ENCODE measurements at places on chromosomes 13 and 19.

DNA sequence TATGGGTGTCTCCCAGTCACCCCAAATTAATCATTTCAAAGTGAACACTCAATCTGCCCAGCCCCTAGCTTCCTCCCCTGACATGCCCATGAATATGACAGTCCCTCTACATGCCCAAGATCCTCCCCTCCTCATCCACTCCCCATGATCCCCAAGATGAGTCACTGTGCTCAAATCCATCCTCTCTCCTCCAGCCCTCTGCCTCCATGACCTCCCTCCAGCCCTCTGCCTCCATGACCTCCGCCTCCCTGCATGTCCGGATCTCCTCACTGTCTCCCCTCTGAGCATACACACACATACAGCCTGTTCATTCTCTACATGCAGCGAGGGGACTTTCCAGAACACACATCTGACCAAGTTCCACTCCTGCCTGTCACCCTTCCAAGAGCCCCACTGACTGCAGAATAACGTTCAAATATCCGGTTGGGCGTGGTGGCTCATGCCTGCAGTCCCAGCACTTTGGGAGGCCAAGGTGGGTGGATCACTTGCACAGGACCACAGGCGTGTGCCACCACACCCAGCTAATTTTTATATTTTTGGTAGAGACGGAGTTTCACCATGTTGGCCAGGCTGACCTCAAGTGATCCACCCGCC is 18.4 kb upstream of the FEM1A start:
- DNase-seq = no peak

DNA sequence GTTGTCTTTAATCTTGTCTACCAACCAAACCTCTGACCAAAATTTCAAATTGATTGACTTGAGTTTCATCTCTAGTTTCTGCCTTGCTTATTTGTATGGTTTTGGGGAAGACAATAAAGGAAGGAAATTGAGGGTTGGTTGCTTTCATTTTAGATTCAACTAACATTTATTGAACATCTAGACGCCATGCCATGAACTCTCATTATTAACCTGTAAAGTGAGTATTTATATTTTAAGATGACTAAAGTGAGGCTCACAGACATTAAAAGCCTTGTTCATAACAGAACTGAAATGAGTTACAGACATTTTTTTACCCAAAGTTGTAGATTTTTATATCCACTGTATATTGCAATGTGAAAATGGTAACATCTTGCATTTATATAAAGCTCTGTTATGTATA is 239.3 kb downstream of the LMO7 start:
- DNase-seq = no peak

DNA sequence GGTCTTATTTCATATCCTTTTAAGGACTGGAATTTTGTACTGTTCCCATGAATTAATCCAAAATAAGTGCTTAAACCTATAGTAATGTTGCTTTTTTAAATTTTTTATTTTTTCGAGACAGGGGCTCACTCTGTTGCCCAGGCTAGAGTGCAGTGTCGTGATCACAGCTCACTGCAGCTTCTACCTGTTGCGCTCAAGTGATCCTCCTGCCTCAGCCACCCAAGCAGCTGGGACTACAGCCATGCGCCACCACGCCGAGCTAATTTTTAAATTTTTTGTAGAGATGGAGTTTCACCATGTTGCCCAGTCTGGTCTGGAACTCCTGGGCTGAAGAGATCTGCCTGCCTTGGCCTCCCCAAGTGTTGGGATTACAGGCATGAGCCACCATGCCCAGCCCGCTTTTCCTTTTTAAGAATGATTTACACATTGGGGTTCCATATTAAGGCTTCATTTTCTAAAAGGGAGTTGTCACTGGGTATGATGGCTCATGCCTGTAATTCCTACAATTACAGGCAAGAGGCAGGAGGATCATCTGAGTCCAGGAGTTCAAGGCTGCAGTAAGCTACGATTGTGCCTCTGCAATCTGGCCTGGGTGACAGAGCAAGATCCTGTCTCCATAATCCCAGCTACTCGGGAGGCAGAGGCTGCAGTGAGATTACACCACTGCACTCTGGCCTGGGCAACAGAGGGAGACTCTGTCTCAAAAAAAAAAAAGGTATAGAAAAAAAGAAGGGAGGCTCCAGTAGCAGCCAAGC is 28.3 kb upstream of the AKT2 start:
- DNase-seq = no peak

DNA sequence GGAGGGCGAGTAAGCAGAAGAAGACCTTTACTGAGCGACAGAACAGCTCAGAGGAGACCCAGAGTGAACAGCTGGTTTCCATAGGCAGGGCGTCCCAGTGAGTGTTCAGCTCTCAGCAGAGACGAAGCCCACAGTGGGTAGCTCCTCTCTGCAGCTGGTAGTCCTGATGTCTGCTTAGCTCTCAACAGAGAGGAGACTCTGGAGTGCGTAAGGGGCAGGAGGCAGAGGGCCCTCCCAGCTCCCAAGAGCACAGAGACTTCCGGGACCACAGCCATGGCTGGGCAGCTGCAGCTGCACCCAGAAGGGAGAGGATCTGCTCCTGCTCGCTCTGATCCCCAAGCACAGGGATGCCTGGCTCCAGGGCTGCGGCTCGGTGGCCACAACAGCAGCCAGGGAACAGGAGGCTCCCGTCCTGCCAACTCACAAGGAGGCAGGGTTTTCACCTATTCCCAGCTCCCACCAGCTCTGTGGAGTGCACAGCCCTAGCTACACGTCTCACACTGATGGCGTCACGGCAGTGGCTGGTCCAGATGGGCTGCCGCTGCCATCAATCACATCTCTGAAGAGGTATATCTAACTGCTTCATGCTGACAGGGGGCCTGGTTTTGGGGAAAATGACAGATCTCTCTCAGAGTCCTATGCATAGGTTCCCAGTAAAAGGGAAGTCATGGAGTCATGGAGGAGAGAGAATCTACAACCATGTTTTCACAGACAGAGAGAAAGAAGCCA is 2660.1 kb upstream of the PCDH20 start:
- no peak for DNase-seq

DNA sequence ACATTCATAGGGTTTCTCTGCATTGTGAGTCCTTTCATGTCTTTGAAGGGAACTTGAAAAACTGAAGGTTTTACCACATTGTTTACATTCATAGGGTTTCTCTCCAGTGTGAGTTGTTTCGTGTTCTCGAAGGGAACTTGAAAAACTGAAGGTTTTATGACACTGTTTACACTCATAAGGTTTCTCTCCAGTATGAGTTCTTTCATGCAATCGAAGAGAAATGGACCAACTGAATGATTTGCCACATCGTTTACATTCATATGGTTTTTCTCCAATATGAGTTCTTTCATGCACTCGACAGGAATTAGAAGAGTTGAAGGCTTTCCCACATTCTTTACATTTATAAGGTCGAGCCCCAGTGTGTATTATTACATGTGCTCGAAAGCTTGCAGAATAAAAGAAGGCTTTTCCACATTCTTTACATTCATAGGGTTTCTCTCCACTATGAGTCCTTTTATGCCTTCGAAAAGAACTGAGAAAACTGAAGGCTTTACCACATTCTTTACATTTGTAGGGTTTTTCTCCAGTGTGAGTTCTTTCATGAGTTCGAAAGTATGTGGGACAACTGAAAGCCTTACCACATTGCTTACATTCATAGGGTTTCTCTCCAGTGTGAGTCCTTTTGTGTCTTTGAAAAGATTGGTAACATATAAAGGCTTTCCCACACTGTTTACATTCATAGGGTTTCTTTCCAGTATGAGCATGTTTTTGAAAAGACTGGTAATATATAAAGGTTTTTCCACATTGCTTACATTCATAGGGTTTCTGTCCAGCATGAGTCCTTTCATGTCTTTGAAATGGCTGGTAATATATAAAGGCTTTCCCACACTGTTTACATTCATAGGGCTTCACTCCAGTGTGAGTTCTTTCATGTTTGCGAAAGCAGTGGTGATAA is 20.7 kb downstream of the ZNF14 start:
- no peak for DNase-seq

DNA sequence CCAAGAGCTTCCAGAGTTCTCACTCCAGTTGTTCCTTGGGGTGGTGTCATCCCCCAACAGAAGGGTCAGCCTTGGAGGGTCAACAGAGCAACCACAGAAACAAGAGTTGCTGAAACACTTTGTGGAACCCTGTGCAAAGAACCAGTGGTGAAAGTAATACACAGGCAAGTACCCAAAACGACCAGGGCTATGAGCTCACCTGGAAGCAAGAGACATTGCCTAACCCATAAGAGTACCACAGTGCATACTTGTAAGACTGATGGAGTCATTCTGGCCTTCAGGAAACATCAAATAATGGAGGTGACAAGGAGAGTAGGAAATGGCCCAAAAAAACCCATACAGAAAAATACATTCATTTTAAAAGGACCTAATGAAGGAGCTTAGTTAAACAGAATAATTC is 184.3 kb upstream of the TSC22D1 start:
- no peak for DNase-seq

DNA sequence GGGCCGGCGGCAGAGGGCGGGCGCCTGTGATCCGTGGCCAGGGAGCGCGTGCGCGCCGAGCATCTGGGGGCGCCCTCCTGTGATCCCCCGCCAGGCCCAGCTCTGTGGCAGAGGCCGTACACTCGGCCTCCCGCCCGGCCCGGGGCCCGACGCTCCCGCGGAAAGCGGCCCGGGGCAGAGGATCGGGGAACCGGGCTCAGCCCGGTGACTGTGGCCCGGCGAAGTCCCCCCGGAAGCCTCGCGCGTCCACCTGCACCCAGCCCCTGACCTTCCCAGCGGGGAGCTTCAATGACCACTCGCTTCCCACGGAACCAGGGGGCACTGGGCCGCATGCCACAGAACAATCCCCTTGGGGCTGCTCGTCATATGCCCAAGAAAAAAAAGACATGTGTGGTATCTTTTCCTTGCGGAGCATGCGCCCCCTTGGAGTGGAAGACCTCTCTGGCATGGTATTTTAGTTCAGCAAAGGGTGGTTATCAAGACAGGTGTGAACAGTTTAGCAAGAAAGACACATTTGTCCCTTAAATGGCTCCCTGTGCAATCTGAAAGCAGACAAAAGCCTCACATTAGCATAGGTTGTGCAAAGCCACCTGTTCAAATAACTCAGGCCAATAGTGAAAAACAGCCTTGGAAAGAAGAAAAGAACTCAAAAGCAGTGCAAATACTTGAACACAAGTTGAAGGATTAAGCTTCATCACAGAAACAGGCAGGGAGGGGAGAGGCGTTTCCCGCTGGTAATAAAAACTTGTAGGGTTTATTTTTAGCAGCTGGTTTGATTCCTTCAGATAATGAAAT is 290.9 kb upstream of the SOX21 start:
- DNase-seq = peak; percentile 7

DNA sequence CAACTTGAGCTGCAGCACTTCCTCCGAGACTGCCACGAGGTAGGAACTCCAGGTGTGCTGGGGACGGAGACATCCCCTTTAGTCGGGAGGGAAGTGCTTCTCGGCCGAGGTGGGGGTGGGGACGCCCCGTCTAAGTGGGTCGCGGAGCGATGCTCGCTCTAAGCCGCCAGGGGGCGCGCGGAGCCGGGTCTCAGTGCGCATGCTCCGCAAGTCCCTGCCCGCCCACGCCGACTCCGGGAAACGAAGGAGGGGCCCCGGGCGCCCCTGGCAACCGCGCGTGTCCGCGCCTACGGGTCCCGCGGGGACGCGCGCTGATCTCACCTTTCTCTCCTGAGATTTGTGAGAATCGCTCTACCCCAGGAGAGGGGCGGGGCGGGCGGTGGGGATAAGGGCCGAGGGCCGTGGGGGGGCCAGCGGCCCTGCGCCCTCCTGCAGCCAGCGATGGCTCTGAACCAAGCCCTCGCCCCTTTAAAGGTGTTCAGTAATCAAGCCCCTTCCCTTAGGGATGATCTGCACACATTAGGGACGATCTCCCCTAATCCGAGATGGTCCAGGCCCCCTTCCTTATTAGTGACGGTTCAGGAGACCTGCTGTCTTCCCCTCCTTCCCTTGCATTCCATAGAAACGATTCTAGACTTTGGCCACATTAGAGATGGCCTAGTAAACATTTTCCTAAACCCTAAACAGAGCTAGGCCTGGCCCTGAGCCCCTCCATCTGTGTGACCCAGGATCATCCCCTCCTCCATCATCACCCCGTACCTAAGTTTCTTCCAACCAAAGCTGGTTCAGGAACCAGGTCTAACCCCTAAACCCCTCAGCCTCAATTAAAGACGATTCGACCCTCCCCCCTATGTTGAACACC is 47.3 kb upstream of the SHKBP1 start:
- DNase-seq = peak; percentile 67

Data from right renal pelvis (tissue), 4 donors.